Natural killer cell (primary cell): ENCODE measurements at places on chromosomes 16 and 17. TPM values are rescaled to one million over a fixed set of nuclear protein-coding genes. Genes with fewer than 3 reads are reported as not detected.

- no peak for DNase-seq
These were observed 238.0 kb downstream of the PHKB start for GRCh38 chr16:47699106-47699505.

DNA sequence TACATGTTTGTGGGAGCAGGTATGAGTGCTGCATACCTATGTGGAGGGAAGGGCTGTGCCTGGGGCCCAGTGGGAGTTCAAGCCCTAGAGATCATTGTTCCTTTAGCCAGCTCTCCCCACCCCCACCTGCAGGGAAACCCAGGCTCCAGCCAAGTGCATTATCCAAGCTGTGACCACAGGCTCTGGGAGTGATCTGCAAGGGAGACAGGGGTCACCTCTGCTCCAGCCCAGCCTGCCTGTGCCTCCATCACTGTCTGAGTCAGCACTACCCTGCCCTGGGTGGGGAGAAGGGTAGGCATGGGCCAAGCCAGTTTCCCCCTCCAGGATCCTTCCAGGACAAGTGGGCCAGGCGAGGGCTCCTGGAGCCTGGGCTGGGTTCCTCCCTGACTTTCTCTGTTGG is 32.1 kb upstream of the SBK1 start:
- no peak for DNase-seq

DNA sequence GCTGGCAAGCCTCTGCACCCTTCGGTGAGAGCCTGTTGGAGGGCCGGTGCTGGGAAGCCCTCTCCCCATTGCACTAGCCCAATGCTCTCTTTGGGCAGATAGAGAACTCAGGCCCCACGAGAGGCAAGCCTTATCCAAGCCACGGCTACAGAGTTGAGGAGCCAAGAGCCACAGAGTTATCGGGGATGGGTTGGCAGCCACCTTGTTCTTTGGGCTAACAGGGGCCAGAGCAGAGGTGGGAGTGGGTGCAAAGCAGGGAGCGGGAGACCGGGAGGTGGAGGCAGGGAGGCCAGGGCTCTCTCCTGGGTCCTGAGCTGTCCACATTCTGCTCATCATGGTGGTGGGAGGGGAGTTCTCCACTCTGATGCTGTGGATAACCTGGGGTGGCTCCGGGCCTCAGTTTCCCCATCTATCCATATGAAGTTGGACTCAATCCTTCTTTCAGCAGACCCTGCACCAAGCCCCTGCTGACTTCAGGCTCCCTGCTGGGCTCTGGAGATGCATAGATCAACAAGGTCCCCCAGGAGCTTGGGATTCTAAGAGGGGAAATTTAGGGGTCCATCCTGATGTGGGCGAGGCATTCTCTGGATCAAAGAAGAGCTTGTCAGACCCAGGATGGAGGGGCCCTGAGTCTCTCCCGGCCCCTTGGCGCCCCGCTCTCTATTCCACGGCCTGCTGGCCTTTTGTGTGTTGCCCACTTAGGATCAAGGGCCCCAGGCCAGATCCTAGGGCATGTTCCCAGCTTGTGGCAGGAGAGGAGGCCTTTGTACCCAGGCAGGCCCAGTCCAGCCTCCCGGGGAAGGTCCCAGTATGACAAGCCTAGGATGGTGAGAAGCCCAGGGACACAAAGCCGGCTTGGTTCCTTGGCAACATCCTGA is 557 bp upstream of the CX3CL1 start:
- no peak for DNase-seq

GRCh38 chr16:57798953-57799599 is 3.2 kb downstream of the KIFC3 start:
- no peak for DNase-seq

DNA sequence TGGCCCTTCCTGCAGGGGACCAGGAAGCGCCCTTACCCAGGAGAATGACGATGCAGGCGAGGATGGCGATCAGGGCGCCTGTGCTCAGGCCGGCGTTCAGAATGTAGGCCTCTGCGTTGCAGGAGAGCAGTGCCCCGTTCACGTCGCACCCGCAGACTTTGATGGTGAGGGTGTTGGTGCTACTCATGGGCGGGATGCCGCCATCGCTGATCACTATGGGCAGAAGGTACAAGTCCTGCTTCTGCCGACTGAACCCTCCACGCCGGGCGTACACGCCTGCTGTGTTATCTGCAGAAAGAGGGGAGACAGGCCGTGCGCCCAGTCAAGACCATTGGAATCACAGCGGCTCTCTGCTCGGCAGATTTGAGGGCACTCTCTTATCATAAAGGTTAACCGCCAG is 171.1 kb downstream of the CDH11 start:
- DNase-seq: no peak

DNA sequence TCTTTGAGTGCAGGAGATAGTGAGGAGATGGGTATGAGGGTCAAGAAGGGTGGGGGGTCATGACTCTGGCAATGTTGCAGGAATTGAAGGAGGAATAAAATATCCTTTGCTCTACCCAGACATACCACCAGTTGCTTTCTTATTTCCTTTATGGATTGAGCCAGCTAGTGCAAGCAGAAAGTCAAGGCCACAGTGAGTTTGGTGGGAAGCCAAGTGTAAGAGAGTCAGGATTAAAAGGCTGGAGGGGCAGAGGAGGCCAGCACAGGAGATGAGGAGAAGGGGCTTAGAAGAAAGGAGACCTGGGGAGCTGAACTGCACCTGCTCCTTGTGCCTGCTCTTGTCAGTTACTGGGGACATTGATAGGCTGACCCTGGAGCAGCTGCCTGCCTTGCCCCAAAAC is 16.1 kb downstream of the PIRT start:
- no peak for DNase-seq

GRCh38 chr17:69858460-69858859 is 216.6 kb upstream of the KCNJ16 start:
- DNase-seq: no peak

The NOG gene
- total RNA-seq: 0.19 TPM

- DNase-seq: no peak
These were observed 491.0 kb upstream of the CDH5 start for GRCh38 chr16:65875381-65876055.

DNA sequence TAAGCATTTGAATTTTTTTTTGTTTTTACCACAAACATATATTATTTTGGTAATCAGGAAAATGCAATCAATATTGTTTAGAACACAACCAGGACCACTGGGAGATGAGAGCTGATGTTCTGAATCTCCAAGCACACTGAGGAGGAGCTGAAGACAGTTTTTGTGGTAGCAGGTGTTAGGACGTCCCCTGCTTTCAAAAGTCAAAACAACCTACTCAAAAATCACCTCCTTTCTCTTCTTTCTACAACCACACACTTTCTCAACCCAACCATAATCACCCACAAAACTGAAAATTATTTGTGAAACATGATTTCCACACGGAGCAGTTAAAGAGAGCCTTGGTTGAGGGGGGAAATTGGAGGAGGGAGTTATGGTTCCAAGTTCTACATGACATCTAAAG is 26.7 kb upstream of the CFAP20 start:
- no peak for DNase-seq

DNA sequence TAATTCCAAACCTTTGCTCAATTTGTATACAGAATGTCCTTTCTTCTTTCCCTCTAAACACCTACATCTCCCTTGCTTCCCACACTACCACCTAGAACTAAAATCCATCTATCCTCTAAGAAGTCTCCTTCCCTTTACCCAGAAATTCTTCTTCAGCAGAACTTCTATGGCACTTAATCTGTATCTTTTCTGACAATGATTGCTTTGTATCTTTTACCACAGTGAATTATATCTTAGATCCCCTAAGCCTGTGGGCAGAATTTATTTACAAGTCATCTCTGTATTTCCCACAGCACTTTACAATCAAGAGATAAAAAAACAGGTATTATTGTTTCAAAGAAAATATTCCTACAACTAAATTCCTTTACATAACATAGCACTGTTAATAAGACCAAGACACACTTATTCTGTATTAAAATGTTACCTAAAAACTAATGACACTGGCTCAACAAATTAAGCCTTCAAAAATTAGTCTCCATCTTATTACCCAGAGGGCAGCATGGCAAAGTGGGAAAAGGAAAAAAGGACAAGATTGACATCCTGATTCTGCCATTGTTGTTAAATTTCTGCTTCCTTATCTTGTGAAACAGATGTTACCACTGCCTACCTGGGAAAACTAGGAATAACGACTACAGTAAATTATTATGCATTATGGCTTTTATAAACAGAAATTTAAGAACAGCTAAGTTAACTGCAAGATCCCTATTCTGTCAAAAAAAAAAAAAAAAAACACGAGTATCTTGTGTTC is 42.8 kb downstream of the KANSL1 start:
- no peak for DNase-seq

DNA sequence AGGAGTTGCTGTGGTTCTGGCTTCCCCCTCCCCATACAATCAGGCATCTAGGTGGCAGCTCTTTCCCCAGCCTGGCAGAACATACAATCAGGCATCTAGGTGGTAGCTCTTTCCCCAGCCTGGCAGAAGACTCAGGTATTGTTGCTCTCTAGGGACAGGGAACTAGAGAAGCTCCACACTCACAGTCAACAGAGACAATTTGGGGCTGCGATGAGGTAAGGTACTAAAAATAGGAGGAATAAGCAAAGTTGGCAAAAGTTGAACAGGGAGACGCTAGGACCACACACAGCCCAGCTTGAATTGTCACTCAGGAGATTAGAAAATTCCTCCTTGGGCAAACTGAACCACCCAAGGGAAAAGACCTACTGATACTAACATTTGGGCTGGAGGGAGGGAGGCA is 315.5 kb upstream of the CDH5 start:
- no peak for DNase-seq
